ENCODE measurements at places on chromosomes 5 and 9.

DNA sequence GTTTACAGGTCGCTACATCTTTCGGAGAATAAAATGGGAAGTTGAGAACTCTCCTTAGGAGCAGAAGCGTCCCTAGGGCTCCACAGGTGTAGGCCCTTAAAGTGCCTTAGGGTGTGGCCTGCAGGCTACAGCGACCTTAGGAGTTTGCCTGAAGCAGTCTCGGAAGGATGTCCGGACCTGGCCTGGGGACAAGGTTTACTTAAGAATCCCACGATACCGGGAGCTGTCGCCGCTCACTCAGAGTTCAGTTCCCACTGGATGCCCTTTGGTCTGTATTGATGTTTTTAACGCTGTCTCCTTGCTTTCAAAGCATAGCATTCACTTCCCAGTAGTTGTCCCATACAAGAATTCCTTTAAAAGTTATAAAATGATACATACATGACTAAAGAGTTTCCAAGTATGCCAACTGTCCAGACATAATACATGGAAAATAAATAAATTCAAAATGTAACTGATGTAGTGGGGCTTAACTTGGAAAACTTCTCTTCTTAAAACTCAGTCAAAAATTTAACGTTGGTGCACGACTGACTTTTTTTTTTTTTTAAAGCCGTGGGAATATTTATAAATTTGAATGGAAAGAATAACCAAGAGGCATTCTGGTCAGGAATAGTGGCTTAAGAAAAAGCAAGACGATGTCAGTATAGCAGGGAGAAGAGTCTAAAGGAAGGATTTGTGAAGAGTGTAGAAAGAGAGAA, 848 bp downstream of the RAD50 start:
- peak; percentile 63 for ATAC-seq

- no peak for ATAC-seq
Measured at GRCh38 chr5:9774472-9775079, 144.4 kb upstream of the TAS2R1 start.

GRCh38 chr5:123441408-123441807, 18.2 kb upstream of the CEP120 start:
- no peak for ATAC-seq

DNA sequence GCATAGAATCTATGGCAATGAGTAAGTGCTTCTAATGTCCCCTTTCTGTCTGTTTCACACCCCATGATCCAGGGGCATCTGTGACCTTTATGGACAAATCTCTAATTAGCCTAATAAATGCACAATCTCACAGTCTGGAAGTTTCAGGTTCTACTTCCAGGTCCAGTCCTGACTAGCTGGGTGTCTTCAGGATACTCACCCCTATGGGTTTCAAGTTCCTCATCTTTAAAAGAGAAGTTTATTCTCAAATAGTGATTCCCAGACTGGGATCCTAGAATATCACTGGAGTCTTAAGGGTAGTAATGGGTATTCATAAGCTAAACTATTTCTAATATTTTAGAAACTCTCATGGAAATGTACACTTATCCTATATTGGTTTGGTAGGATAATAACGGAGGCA, 77.2 kb upstream of the ABCA1 start:
- ATAC-seq: no peak

GRCh38 chr5:50595199-50595598, 71.2 kb upstream of the PARP8 start:
- ATAC-seq: peak; percentile 32

- ATAC-seq: no peak
Measured at GRCh38 chr9:2717385-2717784, at the start of gene KCNV2. Gene KCNV2, plus strand, starts transcription at chr9:2717510. Its CDS starts 230 bp downstream, at chr9:2717740.

- no peak for ATAC-seq
Measured at GRCh38 chr5:43256261-43256966, 56.8 kb downstream of the HMGCS1 start.

GRCh38 chr5:41509399-41510175, 814 bp downstream of the PLCXD3 start:
- ATAC-seq: peak; percentile 59

GRCh38 chr5:180810959-180811622, 8.5 kb upstream of the MGAT1 start:
- peak; percentile 56 for ATAC-seq

GRCh38 chr9:71766663-71767062, 1.6 kb downstream of the CEMIP2 start:
- ATAC-seq: no peak

GRCh38 chr9:108180541-108180940, 675.2 kb downstream of the ACTL7B start:
- no peak for ATAC-seq

GRCh38 chr9:112680731-112681402, 37.0 kb downstream of the INIP start:
- no peak for ATAC-seq

GRCh38 chr9:38319496-38320173, 72.9 kb upstream of the ALDH1B1 start:
- no peak for ATAC-seq

GRCh38 chr5:6715758-6716628, 2.8 kb downstream of the TENT4A start:
- no peak for ATAC-seq

GRCh38 chr5:8508231-8508630, 639.3 kb downstream of the MTRR start:
- no peak for ATAC-seq

DNA sequence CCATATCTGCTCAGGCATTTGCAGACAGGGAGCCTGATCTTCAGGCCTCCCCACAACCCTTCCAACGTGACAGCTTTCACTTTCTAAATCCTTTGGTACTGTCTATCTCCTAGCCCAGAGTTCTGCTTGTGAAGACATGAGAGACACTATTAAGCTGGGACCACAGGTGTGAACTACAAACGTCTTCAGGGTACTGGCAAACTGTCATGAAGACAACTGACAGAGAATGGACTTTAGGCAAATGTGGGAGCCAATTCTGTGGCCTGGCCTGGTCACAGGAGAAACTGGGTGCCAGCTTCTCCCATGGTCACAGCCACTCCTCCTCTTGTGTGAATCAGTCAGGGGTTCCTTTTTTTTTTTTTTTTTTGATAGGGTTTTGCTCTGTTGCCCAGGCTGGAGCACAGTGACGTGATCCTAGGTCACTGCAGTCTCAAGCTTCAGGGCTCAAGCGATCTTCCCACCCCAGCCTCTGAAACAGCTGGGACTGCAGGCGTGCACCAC, 10.4 kb downstream of the TRIM14 start:
- no peak for ATAC-seq

DNA sequence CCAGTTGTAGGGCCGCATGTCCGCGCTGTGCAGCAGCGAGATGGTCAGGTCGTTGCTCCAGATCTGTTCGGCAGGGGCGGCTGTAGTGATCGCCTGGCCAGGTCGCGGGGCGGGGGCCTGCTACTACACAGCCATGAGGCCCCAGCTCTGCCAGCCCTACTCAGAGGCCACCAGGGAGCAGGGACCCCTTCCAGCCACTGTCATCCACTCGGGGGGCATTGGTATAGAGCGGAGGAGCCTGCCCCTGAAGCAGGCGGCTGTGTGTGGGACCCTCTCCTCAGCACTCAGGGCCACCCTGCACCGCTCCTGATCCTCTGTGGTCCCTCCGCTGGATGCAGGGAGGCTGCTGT, 1.7 kb downstream of the FBXW5 start:
- no peak for ATAC-seq

GRCh38 chr5:87888139-87888538, 380.5 kb downstream of the TMEM161B start:
- ATAC-seq: no peak

- peak; percentile 92 for ATAC-seq
Measured at GRCh38 chr5:10233505-10233904, 16.2 kb downstream of the ATPSCKMT start.

- no peak for ATAC-seq
Measured at GRCh38 chr5:54745599-54745998, 228.0 kb downstream of the SNX18 start.

GRCh38 chr9:70883056-70883455, 238.4 kb downstream of the TRPM3 start:
- no peak for ATAC-seq

- ATAC-seq: no peak
Measured at GRCh38 chr9:13047827-13048587, 231.5 kb downstream of the MPDZ start.

DNA sequence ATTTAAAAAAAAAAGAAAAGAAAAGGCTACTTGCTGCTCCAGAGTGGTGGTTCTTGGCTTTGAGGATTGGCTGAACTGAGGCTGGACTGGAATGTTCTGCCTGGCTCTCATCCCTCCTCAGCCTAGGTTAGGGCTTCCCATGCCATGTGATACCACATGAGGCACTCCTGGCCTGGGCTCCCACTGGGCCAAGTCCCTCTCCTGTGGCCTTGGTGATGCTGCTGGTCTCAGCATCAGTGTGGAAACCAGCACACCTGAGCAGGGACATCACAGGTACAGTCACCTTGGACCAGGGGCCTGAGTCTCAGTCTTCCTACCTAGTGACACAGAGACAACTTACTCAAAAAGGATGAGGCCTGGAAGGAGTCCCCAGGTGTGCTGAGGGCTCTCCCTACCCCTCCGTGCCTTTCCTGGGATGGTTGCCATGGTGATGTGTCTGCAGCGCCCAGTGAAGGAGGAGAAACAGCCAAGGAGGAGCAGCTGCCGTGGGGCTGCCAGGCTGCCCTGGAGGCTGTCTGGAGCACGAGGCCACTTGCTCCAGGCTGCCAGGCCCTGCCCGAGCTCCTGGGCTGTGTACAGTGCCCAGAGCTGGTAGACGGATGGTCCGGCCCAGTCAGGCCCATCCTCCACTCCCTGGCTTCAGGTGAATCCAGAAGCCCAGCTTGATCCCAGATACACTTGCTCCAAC, 71.0 kb downstream of the WNK2 start:
- no peak for ATAC-seq

GRCh38 chr5:36669015-36669651, 62.7 kb downstream of the SLC1A3 start:
- no peak for ATAC-seq

DNA sequence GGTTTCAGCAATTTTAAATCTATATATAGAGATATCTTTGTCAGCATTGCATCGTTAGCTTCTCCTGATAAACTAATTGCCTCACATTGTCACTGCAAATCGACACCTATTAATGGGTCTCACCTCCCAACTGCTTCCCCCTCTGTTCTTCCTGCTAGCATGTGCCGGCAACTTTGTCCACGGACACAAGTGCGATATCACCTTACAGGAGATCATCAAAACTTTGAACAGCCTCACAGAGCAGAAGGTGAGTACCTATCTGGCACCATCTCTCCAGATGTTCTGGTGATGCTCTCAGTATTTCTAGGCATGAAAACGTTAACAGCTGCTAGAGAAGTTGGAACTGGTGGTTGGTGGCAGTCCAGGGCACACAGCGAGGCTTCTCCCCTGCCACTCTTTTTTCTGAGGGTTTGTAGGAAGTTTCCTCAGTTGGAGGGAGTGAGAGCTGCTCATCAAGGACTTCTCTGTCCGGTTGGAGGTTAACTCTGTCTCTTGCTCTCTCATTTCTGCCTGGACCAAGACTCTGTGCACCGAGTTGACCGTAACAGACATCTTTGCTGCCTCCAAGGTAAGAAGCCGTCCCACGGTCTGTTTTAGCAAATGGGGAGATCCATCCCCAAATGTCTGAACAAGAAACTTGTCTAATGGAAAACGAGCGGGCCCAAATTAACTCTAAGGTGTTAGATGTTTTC, at the start of gene IL4:
IL4 (plus strand) TSS at position 51 of the 692 bp plus-strand sequence; CDS start at position 113, 62 bp downstream.
- ATAC-seq: peak; percentile 4

DNA sequence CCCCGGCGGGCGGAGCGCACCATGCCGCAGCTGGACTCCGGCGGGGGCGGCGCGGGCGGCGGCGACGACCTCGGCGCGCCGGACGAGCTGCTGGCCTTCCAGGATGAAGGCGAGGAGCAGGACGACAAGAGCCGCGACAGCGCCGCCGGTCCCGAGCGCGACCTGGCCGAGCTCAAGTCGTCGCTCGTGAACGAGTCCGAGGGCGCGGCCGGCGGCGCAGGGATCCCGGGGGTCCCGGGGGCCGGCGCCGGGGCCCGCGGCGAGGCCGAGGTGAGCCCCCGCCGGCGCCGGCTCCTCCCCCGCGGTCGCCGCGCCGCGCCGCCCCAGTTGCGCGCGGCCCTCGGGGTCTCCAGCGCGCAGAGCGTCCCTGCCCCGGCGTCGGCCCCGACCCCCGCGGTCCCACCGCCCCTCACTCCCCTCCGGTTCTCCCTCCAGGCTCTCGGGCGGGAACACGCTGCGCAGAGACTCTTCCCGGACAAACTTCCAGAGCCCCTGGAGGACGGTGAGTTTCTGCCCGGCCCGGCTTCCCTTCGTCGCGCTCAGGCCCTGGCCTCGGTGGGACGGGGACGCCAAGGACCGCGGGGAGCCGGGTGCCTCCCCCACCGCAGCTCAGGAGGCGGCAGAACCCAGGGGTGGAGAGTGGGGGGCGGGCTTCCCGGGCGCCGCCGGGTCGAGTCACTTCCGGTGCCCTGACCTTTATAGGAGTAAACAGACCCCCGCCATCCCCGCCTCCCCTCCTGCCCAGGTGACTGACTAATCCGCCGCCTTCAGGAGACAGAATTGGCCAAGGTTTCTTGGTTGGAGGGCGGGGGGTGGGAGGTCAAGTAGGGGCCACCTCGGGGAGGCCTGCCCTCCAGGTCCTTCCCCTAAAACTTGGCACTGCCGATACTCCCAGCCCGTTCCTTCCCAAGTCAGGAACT, 665 bp downstream of the TCF7 start:
- peak; percentile 6 for ATAC-seq

GRCh38 chr5:111930905-111931461, 174.0 kb upstream of the NREP start:
- peak; percentile 59 for ATAC-seq

GRCh38 chr5:14261856-14262611, 118.9 kb downstream of the TRIO start:
- no peak for ATAC-seq

DNA sequence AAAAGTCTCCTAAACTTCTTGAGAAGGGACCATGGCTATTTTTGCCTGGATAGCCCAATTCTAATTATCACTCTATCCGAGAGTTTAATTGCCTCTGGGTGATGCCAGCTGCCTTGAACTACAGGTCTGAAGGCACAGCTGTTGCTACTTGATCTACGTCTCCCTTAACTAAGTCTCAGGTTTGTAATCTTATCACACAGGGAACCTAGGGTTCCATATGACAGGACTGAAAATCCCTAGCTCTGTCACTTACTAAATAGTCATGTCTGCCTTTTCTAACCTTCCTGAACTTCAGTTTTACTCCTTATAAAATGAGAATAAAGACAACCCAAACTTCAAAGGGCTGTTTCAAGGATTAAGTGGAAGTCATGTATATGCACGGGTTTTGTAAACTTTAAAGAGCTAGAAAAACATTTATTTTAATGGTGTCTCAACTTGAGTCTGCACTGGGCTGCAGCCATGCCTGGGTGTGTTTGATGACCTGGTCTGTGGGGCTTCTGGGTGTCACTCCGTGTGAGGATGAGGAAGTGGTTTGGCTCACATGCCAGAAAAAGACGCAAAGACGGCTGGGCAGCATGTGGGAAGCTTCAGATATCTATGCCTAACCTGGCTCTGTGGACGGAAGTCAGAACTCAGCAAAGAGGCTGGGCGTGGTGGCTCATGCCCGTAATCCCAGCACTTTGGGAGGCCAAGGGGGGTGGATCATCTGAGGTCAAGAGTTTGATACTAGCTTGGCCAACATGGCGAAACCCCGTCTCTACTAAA, 129.3 kb upstream of the SLC44A1 start:
- ATAC-seq: no peak
